ENCODE measurements at places on chromosomes 4 and X.
A peak's percentile ranks its signal among the peaks of the same experiment; 100 is the strongest.

GRCh38 chr4:80011636-80012236 lies 61.3 kb downstream of the ANTXR2 start:
- no peak for DNase-seq

DNA sequence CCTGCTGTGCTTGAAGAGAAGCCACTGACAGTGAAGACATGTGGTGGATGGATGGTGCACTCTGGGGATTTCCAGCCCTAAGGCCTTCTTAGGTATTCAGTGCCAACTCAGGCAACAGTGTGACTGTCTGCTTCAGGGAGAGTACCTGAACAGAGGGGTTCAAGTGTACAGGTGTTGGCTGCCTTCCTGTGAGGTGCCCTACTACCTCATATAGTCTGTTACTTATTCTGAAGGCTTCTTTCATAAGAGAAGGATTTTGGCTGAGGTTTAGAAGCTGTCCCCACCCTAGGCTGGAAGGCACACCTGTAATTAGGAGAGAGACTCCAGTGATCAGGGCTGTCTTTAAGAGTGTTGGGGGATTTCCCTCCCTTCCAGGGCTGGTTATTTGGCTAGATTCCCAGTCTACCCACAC lies 1.8 kb downstream of the FTHL17 start:
- DNase-seq = peak; percentile 24

GRCh38 chrX:15804563-15804962 lies 14.3 kb downstream of the ZRSR2 start:
- DNase-seq = no peak

DNA sequence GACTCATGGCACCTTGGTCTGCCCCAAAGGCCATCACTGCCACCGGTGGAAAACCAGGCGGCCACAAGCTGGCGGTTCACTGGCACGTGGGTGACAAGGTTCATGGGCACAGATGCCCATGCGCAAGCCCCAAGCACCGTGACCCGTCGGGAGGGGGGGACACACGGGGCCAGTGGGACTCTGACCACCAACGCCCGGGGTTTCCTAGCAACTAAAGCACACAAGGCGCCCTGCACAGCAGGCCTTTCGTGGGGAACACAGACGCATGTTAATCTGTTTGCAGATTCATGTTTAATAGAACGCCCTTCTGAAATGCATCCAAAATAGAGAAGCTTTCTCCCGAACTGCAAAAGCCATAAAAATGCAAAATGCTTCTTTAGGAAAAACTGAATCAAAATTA lies 43.9 kb downstream of the FAM53A start:
- no peak for DNase-seq

DNA sequence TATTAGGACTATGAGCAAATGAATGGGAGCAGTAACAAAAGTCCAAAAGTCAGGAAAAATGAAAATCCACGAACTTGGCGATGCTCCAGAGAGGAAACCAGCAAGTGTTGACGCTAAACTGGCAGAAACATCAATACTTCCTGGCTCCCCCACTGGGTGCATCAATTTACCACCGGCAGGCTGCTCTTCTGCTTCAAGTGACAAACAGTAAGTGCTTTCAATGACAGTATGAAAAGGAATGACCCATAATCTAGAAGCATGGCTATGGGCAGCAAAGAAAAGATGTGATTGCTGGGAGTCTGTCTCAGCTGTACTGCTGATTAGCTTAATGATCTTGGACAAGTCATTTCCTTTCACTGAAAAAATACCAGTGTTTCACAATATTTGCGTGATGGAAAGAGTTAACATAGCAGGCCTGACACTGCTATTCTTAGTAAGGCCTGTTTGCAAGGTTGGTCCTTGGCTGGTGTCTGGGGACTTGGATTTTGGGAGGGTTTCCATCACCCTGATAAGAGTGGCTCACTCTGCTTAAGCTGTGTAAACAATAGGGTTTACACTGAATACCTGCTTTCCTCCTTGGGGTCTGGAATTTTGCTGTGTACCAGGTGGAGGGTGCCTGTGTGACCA lies 8.7 kb downstream of the ATP11C start:
- no peak for DNase-seq

DNA sequence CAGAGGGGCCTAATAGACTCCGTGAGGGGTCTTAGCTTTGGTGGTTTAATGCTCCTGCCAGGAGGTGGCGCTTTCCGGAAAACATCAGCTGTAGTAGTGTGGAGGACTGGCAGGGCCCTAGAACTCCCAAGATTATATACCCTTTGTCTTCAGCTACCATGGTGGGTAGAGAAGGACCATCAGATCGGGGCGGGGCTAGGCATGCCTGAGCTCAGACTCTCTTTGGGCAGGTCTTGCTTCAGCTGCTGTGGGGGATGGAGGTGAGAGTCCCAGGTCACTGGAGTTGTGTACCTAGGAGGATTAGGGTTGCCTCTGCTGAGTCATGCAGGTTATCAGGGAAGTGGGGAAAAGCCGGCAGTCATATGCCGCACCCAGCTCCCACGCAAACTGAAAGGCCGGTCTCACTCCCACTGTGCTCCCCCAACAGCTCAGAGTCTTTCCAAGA lies 63.0 kb upstream of the AGA start:
- DNase-seq = no peak

DNA sequence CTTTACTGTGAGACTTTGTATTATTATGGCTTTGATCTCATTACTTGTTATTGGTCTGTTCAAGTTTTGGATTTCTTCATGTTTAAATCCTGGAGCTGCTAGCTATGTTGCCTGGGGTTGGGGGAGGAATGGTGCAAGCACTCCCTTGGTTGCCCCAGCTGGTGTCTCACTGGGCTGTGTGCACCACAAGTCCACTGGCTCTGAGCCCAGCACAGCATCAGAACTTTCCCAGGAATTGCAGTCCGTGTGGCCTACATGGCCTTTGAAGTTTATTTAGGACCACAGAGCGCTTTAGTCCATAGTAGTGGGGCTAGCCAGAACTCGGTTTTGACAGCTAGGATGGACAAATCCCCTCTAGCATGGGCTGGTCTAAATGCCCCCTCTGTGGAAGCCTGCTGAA lies 278.8 kb upstream of the RPS6KA3 start:
- no peak for DNase-seq

DNA sequence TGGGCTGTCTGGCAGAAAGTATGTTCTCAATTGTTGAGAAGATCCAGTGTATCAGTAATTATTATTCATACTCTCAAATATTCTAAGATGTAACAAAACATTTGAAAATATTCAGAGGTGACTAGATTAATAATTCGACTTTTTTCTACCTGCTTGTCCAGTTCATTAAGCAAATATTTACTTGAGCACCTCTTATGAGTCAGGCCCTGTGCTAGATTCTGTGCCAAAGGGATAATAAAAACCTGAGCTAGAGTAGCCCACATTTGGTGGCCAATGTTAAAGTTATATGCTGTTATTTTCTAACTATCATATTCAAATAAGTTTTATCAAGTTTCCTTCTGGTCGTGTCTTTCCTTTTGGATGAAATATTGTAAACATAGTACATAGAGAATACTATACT lies 58.5 kb downstream of the ARHGAP10 start:
- no peak for DNase-seq
